ENCODE measurements at places on chromosomes 5 and 9. TPM values are rescaled to one million over a fixed set of nuclear protein-coding genes. Genes with fewer than 3 reads are reported as not detected.

Gene IL17B
- total RNA-seq, result not detected

Gene NSUN2
- total RNA-seq, result 50.3 TPM

DNA sequence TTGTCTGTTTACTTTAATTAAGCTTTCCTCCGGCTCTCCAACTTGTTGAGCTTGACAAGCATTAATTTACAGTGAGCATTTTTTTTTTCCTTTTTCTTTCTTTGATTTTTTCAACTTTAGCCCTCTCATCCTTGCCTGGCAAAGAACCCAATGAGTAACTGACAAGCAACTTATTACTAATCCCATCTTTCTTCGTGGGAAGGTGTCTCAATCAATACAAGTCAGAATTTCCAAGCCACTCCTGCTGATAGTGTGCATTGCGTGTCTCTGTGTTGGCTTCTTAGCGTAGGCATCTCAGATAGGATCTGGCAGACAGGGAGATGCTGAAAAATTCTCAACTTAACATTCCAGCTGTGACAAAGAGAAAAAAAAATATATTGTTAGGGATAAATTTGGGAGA, 527.7 kb upstream of the WWC1 start:
- no peak for DNase-seq

DNA sequence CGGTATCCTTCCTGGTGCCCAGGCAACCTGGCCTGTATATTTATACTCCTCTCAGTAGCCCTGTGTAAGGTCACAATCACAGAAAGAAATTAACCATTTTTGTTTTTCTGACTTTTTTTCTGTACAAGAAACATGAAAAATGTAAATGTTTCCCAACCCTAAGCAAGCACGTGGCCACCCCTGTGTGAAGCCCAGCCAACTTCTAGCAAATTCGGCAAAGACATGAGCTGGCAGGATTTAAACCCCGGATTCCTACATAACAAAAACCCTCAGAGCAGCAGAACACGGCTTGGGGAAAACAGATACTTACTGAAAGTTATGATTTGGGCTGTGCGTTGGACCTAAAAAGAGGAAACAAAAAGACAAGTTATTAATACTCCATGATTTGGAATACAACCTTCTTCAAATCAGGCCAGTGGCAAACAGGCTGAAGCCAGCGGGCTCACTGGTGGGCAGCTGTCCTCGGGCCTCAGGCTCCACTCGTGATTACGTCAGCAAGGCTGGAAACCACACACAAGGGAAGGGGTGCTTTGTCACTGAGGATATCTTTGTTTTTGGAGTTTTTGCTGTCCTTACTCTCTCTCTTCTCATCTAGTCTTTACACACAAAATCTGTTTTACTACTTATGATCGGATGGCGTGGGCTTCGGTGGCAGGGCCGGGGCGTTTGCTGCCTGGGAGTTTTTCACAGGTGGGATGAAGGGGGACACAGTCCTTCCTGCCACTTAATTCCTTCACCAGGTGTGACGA, 194.1 kb downstream of the ROR2 start:
- no peak for DNase-seq

DNA sequence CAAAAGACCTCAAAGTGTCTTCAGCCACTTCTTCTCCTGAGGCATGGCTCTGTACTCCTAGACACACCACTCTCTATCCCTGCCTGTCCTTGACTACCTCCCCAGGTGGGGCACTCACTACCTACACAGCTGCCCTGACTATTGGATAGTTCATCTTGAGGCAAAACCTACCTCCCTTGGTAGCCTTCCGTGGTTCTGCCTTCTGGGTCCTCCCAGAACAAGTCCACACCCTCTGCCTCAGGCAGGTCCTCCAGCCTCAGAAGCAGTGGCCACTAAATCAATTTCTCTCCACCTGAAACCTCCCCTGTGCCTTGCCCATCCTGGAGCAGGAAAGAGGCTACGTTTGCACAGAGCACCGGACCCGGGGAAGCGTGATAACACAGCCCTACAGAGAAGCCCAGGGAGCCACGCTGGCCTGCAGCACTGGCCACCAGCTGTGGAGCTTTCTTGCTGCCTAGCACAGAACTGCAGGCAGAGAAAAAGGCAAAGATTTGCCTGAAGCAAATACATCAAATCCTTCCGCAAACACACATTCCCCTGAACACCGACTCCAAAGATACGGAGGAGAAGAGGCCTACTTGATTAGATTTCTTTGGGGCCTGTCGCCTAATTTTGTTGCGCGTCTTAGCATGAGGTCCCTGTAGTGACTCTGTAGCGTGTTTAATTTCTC, 141.8 kb downstream of the C9orf50 start:
- no peak for DNase-seq

- DNase-seq, result no peak
These were observed 30.0 kb downstream of the S1PR3 start for GRCh38 chr9:89021154-89021803.

DNA sequence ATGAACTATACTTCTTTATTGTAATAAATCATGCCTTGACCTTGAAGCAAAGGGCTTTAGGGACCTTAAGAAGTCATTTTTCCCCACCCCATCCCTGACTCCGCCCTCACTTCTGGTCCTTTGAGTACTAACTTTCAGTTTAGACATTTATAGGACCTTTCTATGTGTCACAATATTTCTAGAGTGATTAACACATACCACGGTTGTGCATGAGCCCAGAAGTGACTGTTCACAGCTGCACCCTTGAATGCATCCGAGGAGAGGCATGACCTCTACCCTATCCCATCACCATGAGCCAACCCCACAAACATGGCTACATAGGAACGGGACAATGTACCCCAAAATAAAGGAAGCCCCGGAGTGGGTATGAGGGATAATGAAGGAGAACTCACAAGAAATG, 160.3 kb downstream of the HSD17B3 start:
- DNase-seq, result no peak

- peak; percentile 36 for DNase-seq
These were observed 45.0 kb upstream of the VLDLR start for GRCh38 chr9:2576631-2577030.

GRCh38 chr5:983238-983524, 25.4 kb upstream of the NKD2 start:
- no peak for DNase-seq

DNA sequence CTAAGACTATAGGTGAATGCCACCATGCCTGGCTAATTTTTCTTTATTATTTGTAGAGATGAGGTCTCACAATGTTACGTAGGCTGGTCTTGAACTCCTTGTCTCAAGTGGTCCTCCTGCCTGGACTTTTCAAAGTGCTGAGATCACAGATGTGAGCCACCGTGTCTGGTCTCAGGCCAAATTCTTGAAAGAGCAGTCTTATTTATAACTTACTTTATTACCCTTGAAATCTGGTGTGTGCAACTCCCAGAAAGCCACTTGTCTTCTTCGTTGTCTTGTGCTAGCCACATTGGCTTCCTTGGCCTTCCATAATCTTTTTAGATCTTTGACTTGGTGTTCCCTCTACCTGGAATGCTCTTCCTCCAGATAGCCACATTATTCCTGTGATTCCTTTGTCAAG, 50.1 kb downstream of the CTNNA1 start:
- DNase-seq, result no peak

DNA sequence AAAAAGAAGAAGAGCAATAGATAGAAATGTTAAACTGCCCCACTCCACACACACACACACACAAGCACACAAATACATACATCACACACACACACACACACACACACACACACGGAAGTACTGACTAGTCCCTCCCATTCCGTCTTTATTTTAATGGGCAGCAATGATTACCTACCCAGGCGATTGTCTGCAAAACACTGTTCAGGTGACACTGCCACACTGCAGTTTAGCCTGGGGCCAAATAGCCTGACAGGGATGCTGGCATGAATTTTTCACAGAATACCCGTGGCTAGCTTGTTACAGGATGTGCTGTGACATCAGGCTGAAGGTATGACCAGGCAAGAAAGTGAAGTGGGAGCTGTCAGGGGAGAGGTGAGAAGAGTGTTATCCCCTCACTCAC, 86.9 kb downstream of the FRMD3 start:
- DNase-seq, result no peak

DNA sequence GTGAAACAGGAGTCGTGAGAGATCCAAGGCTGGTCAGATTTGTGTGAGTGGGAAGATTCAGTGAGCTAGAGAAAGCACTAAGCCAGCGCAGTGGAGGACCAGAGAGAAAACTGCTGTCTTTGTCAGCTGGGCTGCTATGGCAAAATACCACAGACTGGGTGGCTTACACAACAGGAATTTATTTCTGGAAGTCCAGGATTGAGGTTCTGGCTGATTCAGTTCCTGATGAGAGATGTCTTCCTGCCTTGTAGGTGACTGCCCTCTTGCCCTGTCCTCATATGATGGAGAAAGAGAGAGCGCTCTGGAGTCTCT, 24.2 kb upstream of the ANKRD33B start:
- no peak for DNase-seq

GRCh38 chr9:129100383-129101169, 10.0 kb downstream of the CRAT start:
- no peak for DNase-seq

DNA sequence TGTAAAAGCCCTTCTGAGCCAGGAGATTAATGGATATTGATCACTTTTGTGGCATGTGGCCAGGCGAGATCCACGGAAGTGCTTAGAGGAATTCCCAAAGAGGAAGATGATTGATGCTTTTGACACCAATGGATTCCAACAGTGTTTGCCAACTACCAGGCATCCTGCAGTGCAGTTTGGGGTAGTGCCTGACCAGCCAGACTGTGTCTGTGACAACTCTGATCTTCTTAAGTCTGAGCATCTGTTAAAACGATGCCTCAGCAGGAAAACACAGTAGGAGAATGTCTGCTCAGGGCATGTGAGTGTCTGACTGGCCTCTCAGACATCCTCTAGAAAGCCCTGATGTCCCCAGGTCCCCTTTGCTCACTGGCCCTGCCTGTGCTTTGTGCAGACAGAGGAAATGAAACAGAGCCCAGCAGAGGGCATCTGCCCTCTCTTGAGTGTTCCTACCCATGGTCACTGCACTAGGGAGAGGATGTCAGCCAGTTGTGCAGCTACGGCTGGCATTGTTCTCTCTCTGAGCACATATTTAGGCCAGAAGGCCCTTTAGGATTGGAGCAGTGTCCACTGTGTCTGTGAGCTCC, 57.0 kb downstream of the TRPC7 start:
- DNase-seq, result no peak

DNA sequence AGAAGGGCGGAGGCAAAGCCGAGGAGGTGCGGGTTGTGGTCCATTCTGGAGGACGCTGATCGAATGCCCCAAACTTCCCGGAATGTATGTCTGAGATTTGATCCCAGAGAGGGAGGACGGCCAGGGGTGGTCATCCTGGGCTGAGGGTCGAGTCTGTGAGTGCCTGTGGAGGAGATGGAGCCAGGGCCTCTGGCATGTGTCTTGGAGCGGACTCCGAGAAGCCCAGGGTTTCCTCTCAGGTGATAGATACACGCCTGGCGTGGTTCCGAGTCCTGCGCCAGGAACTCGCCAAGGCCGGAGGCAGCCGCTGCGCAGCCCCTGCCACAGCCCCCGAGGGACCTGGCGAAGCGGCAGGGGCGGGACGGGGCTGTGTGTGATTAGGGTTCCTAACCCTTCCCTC, 363 bp downstream of the ZNF454 start:
- no peak for DNase-seq

DNA sequence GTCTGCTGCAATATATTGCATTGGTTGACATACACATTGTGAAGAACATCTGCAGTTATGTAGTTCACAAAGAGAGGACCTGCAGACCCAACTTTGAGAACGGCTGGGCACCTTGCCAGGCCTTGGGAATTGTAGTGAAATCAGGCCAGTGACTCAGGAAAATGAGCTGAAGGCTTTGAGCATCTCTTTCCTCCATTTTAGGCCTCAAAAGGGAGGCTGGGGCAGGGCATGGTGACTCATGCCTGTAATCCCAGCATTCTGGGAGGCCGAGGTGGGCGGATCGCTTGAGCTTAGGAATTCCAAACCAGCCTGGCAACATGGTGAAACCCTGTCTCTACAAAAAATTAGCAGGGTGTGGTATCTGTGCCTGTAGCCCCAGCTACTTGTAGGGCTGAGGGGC, 1.4 kb upstream of the IPPK start:
- DNase-seq, result peak; percentile 74

GRCh38 chr5:154947778-154948177, 6.9 kb downstream of the MRPL22 start:
- no peak for DNase-seq

Measured in dermis microvascular lymphatic vessel endothelial cell (primary cell).